ENCODE measurements at places on chromosomes 6 and 20.

- ATAC-seq = peak; percentile 72
Observed at GRCh38 chr20:34615477-34615876, 57.0 kb downstream of the MAP1LC3A start.

DNA sequence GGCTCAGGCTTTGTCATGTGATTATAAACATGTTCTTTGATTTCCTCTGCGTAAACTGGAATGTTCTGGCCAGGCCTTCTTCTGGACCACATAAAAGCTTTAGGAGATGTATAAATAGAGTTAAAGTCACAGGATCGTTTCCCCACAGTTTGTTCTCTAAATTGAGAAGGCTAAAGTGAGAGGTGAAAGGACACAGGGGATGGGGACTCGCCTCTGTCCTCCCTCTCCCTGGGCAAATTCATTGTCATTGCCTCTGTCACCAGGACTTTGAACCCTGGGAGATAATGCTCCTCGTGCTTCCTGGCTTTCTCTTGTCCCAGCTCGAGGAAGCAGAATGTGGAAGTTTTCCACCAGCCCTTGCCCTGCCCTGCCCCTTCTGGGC lies 20.3 kb upstream of the ZFAND3 start:
- no peak for ATAC-seq

DNA sequence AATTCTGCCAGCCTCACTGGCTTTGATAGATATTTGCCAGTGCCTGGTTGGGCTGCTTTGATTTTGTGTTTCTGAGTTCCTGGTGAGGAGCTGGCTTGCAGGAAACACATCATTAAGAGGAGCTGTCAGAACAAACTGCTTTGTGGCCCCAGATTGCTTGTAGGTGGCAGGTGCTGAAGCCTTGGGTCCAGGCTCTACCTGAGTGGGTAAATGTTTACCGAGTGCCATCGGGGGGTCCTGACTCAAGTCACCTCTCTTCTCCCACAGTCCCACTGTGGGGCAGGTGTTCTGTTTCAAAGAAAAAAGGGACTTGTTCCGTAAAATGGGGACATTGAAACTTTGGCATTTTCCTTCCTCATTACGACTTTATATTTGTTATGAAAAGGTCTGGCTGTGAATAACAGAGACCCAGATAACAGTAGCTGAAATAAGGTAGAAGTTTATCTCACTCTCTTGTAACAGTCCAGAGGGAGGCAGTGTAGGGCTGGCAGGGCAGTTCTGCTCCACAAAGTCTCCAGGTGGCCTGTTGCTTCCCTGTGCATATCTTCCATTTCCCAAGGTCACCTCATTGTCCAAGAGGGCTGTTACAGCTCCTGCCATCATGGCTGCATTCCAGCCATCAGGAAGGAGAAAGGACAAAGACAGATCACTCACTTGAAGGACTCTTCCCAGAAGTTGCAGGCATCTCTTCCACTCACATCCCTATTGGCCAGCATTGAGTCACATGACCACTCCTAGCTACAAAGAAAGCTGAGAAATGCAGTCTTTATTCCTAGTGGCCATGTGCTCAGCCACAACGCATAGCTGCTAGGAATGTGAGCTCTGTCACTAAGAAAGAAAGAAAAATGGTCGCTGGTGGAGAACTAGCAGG lies 149.9 kb upstream of the KCNG1 start:
- ATAC-seq = no peak

- ATAC-seq = no peak
Observed at GRCh38 chr6:13638014-13638413, 22.9 kb downstream of the NOL7 start.

DNA sequence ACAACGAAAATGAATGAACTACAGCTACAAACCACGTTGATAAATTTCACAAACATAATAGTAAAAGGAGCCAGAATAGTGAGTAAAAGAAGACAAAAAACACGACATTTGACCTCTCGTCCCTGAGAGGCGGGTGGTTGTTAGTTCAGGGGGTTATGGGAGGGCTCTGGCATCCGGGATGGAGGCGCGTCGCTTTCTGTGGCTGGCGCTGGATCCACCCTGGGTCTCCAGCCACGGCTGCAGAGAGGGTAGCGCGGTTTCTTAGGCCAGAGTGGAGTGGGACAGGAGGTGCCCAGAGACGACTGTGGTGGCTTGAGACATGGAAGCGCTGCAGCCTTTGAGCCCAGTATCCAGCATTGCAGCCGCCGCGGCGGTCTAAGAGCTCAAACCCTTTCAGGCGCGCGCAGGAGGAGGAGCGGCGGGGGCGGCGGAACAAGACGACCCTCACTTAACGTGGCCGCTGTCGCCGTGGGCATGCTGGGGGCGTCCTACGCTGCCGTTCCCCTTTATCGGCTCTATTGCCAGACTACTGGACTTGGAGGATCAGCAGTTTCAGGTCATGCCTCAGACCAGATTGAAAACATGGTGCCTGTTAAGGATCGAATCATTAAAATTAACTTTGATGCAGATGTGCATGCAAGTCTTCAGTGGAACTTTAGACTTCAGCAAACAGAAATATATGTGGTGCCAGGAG lies 3.7 kb upstream of the ZSCAN23 start:
- no peak for ATAC-seq

DNA sequence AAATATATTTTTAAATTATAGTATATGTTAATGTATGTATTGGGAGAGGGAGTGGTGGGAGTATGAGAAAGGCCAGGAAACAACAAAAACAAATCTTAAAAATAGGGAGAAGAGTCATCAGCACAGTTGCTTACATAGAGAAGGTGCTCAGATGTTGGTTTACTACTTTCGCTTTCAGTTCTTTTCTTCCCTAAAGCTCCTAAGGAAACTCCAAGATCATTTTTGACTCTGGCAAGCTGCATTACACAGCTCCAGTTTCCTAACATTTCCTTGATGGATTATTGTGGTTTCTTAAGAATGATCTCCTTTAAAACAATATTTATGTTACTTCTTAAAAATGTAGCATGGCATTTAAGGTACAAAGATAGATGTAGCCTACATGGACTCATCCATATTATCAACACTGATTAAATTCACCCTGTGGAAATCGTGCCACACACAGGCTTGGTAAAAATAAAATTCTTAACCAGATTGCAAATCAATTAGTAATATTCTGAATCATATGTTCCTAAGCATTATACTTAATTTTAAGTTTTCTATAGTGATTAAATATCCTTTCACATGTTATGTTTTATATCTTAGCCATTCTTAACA lies 118.0 kb upstream of the MAN1A1 start:
- ATAC-seq = no peak

DNA sequence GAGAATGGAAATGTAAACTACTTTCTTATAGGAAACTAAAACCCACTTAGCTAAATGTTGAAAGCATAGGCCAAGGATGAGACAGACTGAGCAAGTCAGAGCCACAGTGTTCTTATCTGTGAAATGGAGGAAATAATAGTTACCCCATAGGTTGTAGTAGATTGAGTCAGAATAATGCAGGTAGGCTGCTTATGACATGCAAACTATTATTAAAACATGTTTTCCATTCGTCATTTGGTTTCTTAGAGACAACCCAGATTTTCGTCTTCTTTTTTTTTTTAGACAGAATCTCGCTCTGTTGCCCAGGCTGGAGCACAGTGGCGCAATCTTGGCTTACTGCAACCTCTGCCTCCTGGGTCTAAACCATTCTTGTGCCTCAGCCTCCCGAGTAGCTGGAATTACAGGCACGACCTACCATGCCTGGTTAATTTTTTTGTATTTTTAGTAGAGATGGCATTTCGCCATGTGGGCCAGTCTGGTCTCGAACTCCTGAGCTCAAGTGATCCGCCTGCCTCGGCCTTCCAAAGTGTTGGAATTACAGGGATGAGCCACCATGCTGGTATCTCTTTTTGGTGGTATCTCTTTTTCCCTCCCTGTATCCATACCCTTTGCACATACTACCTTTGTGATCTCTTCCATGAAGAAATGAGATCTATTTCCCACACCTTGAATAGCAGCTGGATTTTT lies 196.5 kb upstream of the ZNF217 start:
- ATAC-seq = no peak

DNA sequence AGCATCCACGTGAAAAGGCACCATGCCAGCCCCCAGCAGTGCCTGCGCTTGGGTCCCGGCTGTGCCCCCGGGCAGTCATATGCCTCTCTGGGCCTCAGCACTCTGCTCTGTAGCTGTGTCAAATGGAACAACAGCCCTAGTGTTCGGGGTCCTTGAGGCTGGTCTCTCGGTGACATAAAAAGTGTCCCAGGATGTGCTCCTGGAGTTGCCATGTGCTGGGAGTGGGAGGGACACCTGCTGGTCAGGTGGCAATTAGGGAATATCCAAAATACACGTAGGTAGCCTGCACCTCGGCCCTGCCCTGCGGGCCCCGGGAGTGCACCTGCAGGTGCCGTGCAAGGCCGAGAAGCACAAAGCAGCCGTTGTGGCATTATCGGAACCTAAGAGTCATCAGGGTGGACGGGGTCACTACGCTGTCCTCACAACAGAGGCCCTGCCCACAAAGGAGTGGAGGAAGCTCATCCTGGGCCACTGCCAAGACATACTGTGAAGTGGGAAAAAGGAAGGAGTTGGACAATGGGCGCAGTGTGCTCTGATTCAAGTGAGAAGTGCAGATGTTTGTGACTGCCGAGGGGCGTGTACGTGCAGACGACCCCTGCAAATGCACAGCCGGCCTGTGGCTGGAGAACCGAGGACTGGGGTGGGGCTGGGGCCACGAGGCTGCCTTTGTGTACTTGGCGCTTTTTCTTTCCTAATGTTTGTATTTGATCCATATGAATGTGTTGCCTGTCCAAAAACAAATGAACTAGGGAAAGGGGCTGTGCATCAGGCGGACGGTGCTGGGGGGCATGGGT lies 24.6 kb downstream of the SLCO4A1 start:
- ATAC-seq = peak; percentile 54

GRCh38 chr6:137432054-137432611 lies 62.1 kb downstream of the OLIG3 start:
- no peak for ATAC-seq

DNA sequence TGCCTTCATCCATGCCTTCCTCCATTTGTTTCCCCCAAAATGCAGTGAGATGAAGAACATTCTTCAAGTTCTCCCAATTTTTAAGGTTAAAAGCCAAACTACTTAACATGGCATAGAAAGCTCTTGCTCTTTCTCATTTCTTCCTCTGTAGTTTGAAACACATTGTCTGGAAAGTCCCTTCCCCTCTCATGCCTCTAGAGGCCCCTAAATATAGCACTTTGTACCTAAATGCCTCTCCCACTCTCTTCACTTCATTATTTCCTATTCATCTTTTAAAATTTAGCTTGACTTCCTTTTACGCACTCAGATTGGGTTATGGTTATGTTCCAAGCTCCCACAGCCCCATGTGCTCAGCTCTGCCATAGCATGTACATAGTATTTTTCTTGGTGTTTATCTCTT lies 389.3 kb downstream of the HDGFL1 start:
- no peak for ATAC-seq

- no peak for ATAC-seq
Observed at GRCh38 chr6:102015431-102015830, 621.9 kb downstream of the GRIK2 start.

DNA sequence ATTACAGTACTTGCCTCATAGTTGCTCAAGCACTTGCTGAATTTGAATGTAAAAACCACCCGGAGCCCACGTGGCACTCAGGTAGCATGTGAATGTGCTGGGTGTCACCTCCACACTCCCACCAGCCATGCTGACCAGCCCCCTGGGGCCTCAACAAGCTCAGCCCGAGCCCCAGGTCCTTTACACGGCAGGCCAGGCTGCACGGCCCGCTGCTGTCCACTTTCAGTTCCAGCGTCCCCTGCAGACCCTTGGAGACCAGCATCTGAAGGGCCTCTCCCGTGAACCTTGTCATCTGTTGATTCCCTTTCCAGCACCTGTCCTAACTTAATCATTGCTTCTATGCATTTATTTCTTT lies 33.3 kb upstream of the ZBP1 start:
- no peak for ATAC-seq

DNA sequence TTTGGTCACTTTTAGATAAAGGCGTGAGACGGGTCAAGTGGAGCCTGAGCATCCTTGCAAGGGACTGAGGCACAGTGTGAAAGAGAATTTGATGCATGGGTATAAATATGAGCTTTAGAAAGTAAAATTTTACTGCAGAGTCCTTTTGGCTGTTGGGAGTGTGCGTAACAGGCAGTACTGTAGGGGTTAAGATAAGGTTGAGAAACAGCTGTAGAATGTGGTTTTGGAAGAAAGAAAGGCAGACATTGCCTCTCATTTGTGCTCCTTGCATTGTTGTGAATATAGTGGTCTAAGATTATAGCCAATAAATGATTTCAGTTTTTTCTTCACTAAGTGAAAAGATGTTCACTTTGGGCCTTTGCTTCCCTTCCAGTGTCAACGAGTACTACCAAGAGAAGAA lies 73.0 kb downstream of the RREB1 start:
- no peak for ATAC-seq

- ATAC-seq = no peak
Observed at GRCh38 chr20:59925899-59926298, 7.5 kb downstream of the SYCP2 start.

DNA sequence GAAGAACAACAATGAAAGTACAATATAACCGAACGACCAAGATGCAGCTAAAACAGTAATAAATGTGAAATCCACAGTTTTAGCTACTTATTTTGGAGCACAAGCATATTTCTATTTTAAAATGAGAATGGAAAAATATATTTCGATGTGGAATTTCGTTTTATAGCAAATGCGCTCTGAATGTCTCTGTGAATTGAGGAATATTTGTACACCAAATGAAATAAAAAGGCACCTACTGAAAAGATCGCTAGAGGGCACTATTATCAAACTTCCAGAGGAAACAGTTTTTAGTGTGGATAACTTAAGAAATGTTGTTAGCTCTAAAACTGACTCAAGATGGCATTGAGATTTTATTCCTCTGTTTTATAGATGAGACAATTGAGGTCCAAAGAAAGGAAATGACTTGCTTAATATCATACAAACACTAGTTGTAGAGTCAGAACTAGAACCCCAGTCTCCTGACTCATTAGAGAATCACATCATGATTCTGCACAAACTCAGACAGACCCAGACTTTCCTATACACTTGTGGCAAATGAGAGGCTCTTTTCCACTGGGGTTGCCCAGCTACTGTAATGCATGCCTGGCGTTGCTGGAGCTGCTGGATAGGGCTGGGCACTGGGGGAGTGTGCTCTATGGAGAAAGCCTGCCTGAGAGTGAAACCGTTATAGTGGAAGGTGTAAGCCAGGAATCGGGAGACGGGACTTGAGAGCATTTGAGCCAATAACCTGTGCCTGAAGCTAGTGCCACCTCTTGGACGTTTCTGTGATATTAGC lies 51.9 kb downstream of the GCLC start:
- peak; percentile 45 for ATAC-seq

DNA sequence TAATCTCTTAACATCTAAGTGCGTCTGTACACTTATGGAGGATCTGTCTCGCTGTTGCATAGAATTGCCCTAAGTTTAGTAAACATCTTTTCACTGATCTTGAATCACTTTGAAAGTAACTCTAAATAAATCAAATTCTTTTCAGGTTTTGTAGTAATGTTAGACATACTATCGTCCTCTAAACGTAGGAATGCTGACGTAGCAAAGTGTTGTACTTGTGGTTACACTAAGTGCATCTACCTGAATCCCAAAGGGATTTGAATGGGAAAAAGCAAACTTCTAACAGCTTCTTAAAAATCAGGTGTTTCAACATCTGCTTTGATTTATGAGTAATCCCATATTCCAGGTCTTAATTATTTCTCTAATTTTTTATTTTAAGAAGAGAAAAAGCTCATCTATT lies 49.8 kb downstream of the MAP7 start:
- ATAC-seq = no peak

- ATAC-seq = peak; percentile 42
Observed at GRCh38 chr6:72619883-72620696, 1.8 kb upstream of the KCNQ5 start.

GRCh38 chr6:80547827-80548226 lies 441.4 kb downstream of the BCKDHB start:
- no peak for ATAC-seq
